Panc1 (cell line): ENCODE measurements at places on chromosomes 2 and 18. TPM values are rescaled to one million over a fixed set of nuclear protein-coding genes. Genes with fewer than 3 reads are reported as not detected.

DNA sequence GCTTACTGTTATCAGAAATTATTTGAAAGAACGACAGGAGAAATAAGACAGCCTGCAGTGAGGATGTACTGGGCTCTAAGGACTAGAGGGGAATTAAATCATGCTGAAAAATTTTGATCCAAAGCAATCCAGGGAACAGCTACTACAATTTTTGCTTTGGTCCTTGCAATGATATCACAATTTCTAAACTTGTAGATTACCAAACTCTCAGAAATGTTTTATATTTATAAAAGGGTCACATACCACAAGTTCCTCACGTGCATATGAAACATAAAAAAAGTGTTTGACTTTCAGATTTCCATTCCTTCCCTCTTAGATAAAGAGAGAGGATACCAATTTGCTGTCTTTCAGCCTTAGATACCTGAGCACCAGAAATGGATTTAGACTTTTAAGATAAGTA, 261.2 kb downstream of the STK39 start:
- H3K27ac ChIP-seq, result no peak overlapping the region
- DNase-seq, result no peak
- no peaks in the 10 kb centered on the region for H3K4me1 ChIP-seq

DNA sequence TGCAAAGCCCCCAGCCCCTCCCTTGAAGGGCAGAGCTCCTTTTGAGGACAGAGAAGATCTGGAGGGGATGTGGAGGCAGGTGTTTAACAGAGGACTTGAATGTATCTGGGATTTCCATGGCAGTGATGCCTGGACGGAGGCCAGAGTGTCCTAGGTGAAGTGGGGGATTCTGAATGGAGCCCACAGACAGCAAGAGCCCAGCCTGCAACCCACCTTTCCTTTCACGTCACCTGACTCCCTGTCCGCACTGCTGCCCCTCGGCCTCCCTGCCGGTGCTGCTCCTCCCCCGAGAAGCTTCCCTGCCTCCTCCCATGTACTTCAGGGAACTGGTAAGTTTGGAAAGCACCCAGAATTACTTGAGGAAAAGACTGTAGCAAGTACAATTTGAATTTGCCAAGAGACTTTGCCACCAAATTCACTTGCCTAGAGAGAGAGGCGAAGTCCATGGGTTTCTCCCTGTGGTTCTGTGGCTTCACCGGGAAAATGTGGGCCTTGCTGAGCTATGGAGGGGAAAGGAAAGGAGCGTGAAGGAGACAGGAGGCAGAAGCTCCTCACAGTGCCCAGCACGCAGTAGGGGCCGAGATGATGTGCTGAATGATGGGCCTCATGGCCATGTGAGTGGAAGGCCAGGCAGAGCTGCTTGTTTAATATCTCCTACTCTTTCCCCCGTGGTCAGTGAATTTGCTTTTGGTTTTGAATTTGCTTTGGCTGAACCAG, 13.9 kb upstream of the ASPRV1 start:
- no peak for DNase-seq
- H3K4me1 ChIP-seq, result no peaks in the 10 kb centered on the region
- no peak overlapping the region for H3K4me3 ChIP-seq
- H3K27ac ChIP-seq, result no peak overlapping the region
- no peaks in the 10 kb centered on the region for H3K27me3 ChIP-seq

- no peaks in the 10 kb centered on the region for H3K27me3 ChIP-seq
- no peak overlapping the region for H3K27ac ChIP-seq
- no peak overlapping the region for H3K4me3 ChIP-seq
- no peaks in the 10 kb centered on the region; the same call in 1 of the 2 replicates for H3K4me1 ChIP-seq
- no peak for DNase-seq
Measured at GRCh38 chr2:215845839-215846586, 167.3 kb downstream of the MREG start.

The UNC80 gene
- total RNA-seq, result 0.08 TPM

- H3K36me3 ChIP-seq, result no peaks in the 10 kb centered on the region
- no peak overlapping the region for H3K4me3 ChIP-seq
- H3K27ac ChIP-seq, result no peak overlapping the region
- H3K4me1 ChIP-seq, result no peaks in the 10 kb centered on the region
- DNase-seq, result no peak
- H3K27me3 ChIP-seq, result no peaks in the 10 kb centered on the region
Measured at GRCh38 chr2:16650287-16651249, 15.1 kb downstream of the CYRIA start.

DNA sequence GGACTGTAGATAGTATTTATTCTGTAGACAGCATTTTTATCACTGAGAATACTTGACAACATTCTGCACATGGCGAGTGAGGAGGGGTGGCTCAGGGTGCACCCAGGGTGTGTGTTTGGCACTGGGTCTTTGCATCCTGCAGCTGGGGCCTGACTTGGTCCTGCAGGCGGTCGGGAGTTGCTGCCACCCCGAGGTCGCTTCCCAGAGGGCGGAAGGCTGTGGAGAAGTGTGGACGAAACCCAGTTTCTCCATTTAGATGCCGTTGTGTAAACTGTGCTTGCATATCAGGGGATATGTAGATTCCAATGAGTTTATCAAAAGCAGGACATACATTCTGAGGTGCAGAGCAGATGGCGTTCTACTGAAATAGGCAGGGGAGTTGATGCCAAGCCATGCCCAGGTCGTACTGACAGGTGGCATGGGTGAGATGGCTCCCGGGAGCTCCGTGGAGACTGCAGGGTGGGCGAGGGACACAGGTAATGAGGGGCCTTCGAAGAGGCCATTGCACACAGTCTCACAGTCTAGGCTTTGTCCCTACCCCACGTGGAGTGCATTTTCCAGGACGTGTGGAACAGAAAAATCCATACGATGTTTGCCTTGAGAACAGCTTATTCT, 74.5 kb downstream of the RTP5 start:
- no peak overlapping the region for H3K4me3 ChIP-seq
- no peaks in the 10 kb centered on the region for H3K27me3 ChIP-seq
- H3K36me3 ChIP-seq, result no peaks in the 10 kb centered on the region
- DNase-seq, result no peak
- H3K27ac ChIP-seq, result no peak overlapping the region

DNA sequence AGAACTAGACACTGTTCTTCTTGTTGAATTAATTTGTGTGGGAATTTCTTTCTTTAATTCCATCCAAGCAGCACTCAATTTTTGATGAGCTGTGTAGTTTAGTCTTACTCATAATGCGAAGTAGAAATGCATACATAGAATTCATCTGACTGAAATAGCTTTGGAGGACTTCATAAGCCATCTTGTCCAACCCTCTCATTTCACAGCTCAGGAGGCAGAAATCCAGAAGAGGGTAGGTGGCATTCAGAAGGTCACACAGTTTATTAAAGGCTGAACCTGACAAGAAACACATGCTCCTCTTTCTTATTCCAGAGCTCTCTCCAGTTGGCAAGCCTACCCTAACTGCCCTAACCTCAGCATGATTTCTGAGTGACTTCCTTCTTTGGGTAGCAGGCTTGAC, 169.2 kb upstream of the NOSTRIN start:
- no peak overlapping the region for H3K27ac ChIP-seq
- H3K36me3 ChIP-seq, result no peaks in the 10 kb centered on the region
- no peaks in the 10 kb centered on the region for H3K4me1 ChIP-seq

DNA sequence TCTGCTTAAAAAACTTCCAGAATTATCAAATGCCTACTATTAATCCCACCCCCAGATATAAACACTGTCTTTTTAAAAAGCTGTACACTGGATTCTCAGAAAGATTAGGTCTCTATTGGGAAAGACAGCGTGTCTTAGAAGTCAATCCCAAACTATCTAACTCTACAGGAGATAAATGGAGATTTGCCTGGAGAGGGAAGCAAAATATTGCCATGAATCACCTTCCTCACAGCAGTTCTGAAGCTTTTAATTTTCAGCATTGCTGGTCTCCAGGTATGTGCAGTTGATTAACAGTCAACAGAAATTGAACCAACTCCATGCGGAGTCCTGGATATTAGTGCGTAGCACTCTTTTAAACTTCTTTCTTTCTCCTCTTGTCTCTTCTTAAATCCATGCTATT, 122.2 kb downstream of the DSC3 start:
- H3K27ac ChIP-seq, result no peak overlapping the region
- H3K4me1 ChIP-seq, result no peaks in the 10 kb centered on the region
- H3K27me3 ChIP-seq, result no peaks in the 10 kb centered on the region

DNA sequence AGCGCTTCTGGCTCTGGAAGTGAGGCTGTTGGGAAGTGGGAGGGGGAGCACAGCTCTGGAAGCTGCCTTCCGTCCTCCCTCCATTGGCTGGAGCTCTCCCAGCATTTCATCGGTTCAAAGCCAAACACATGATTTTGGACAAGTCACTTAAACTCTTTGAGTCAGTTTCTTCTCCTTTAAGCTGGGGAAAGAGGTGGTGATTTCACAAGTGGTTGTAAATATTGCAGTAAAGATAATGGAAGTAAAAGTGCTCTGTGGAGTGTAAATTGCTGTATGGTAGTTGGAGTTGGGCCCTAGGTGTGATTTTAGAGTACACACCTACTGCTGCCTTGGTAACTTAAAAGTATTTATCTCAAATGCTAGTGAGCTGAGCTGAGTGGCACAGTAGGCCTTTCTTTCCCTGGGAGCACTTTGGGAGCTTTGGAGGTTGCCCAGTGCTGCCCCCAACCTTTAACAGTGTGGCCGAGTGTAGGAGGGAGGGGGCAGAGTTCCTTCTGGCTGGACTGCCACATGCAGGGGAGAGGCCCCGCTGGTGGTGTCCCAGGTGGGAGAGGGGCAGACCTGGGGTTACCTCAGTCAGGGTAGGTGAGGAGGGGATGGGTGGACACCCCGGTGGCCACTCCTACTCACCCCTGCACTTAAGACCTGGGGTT, 54.7 kb downstream of the ASAP2 start:
- H3K27ac ChIP-seq, result peak overlapping the region; percentile 89
- H3K36me3 ChIP-seq, result no peaks in the 10 kb centered on the region
- DNase-seq, result no peak
- H3K4me3 ChIP-seq, result no peak overlapping the region
- H3K4me1 ChIP-seq, result peaks cover 93% of the 10 kb centered on the region

The KIF1A gene
- total RNA-seq, result 132 TPM

- peak overlapping the region; percentile 77 for H3K27ac ChIP-seq
- H3K36me3 ChIP-seq, result no peaks in the 10 kb centered on the region
- H3K4me3 ChIP-seq, result peak overlapping the region; percentile 42
- H3K27me3 ChIP-seq, result no peaks in the 10 kb centered on the region
Measured at GRCh38 chr18:62338446-62339105, 13.5 kb downstream of the TNFRSF11A start.

DNA sequence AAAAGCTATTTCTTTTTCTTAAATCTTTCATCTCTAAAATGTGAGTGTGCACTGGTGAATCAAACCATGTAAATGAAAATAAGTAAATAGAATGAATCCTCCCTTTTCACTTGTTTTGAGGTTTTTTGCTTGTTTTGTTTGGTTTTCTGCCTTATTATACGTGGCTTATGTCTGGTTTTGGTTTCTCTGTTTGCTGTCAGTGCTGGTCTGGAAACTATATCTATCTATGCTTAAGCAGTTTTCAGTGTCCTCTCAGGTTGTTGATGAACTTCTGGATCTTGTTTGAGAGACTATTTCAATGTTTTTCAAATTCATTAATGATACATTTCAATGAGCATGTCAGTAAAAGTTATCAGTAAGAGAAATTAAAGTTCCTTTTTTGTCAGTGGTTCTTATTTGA, 48.1 kb upstream of the TNFRSF11A start:
- H3K27me3 ChIP-seq, result no peaks in the 10 kb centered on the region
- H3K4me1 ChIP-seq, result no peaks in the 10 kb centered on the region
- no peak for DNase-seq
- H3K4me3 ChIP-seq, result no peak overlapping the region
- no peak overlapping the region for H3K27ac ChIP-seq
